SIG-M5 (cell line): ENCODE measurements at places on chromosomes 5 and 9.

GRCh38 chr9:123440256-123440655 is 84.3 kb downstream of the CRB2 start:
- DNase-seq: no peak

GRCh38 chr9:118444403-118444802 is 740.2 kb downstream of the TLR4 start:
- no peak for DNase-seq

GRCh38 chr9:124478354-124478753 is 28.1 kb downstream of the ADGRD2 start:
- no peak for DNase-seq

DNA sequence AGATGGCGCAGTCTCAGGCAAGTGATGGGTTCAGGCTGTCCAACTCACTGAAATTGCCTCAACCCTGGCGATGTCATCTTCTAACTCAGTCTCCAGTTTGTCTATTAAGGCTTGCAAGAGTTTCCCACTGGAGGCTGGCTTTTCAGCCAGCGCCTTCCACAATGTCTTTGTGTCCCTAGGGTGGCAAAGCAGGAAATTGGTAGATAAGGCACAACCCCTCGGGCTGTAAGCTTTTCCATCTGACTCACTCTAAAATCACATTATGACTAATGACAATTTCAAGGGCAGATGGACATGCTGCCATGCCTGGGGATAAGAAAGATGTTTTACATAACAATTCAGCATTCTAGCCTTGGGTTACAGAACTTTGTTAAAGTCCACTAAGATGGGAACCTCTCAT is 61.9 kb downstream of the MROH2B start:
- no peak for DNase-seq

DNA sequence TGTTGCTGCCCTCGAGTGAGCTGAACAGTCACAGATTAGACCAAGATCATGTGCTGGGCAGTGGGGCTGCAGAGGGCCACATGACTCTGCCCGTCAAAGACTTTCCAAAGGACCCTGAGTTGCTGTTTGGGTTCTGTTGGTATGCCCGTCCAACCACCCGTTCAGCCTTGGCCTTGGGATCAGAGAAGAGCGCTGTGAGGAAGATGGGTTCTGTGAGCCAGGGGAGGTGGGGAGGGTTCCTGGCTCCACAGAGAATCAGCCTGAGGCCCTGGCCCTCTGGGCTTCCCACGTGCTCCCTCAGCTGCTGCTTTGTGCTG is 72.6 kb downstream of the RGS3 start:
- no peak for DNase-seq

DNA sequence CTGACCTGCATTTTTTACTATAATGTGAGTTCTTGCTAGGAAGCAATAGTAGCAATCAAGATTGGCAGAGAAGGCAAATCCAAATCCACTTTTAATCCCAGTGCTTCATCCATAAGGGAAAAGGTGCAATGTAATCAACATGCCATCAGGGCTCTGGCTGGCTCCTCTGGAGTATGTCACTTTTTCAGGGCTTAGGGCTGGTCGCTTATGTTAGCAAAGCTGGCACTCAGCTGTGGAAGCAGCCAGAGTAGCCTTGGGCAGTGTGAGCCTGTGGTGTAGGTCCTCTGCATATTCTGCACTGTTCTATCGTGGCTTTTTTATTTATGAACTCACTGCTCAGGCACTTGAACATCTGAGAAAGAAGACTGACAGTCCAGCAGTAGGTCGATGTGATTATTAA is 16.1 kb downstream of the ACTBL2 start:
- no peak for DNase-seq

- no peak for DNase-seq
These were observed 155.6 kb downstream of the CRB2 start for GRCh38 chr9:123511326-123512277.

DNA sequence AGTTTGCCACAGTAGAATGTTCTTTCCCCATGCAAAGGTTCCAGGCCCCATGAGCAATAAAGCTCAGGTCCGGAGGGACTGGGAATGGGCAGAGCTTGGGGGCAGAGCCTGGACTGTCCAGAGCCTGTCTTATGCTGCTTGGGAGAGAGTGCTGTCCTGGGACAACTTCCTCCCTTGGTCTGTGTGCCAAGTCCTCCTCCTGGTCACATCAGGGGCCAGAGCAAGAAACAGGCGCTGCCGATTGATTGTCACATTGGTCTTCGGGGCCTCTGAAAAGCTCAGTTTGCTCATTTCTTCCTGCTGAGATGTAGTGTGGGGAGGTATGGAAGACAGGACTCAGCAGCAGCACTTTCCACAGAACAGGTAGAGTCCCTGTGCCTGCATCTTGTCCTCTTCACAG is 54.0 kb upstream of the FCN1 start:
- no peak for DNase-seq

- DNase-seq: no peak
These were observed 303.9 kb downstream of the TENT4A start for GRCh38 chr5:7016999-7017747.

DNA sequence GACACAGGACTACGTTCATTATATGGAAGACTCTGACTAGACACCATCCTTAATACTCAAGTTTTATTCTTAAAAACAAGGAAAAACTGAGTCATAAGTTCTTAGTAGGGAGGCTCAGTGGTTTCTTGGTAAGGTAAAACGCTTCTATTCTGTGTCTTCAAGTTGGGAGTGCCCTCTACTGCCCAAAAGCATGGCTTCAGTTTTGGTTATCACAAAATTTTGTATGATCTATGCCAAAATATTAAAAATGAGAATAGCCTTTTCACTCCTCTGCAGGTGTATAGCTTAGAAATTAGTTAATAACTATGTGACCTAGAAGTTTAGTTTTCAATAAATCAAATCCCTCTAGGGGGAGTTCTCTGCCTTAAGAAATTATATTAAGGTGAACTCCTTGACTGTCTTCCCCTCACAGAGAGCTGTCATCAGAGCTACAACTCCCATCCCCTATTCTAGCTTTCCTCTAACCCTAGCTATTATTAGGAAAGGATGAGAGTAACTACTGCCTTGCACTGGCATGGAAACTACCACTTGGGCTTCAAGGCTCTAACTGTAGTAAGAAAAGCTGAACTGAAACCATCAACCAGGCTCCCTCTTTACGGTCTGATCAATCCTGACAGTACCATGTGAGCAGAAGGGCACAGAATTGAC is 189.7 kb downstream of the GNAQ start:
- DNase-seq: no peak

- DNase-seq: no peak
These were observed 110.0 kb downstream of the STK32A start for GRCh38 chr5:147344861-147345260.
